ENCODE measurements at places on chromosomes 1 and 21.
A peak's percentile ranks its signal among the peaks of the same experiment; 100 is the strongest.

GRCh38 chr1:55378582-55378981 is 163.4 kb upstream of the USP24 start:
- no peak for DNase-seq

- peak; percentile 46 for DNase-seq
These were observed at the start of gene CAMK2N1 for GRCh38 chr1:20485527-20486456. CAMK2N1 (minus strand) TSS chr1:20486210; CDS start chr1:20485379, 831 bp downstream.

DNA sequence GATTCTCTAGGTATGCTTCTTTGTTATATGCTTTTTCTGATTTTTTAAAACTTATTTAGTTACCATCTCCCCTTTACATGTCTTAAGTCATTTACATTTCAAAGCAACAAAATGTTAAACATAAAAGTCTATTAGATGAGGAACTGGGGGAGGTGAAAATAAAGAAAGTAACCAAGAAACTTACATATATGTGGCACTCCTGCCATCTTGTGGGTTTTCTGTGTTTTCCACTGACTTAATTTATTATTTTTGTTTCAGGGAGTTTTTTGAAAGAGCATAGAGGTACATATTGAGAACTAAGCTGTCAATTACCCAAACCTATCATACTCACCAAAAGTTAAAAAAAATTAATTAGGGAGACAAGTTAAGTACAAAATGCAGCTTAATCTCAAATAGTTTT is 1531.1 kb downstream of the MRPL39 start:
- DNase-seq, result no peak

DNA sequence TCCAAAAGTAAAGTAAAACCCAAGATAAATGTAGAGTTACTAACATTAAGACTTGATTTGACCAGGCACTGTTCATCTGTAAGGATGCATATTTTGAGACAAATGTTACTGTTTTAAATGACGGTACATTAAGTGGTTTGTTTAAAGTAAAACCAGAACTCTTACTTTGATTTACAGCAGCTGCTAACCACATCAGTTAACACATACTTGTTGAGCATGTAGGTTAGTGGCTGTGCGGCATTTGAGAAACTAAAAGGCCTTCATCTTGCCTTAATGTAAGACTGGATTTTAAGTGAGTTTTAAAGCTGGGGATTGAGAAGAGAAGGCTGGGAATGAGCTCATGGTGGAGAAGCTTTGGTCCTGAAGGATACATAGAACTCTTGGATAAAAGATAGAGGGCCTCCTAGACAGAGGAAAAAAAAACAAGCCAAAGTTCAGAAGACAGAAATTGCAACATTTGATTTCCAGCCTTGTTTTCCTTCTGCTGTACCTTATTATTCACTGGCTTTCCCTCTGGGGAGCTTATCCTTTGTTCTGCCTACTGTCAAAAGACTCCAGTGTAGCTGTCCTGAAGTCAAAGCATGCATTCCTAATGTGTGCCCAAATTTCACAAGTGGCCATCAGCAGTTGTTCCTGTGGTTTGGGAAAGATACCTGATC is 66.6 kb downstream of the MTR start:
- DNase-seq, result no peak

- DNase-seq, result no peak
These were observed 7.3 kb upstream of the DEDD start for GRCh38 chr1:161139766-161140165.

- no peak for DNase-seq
These were observed 28.2 kb upstream of the ETS2 start for GRCh38 chr21:38777531-38777930.

DNA sequence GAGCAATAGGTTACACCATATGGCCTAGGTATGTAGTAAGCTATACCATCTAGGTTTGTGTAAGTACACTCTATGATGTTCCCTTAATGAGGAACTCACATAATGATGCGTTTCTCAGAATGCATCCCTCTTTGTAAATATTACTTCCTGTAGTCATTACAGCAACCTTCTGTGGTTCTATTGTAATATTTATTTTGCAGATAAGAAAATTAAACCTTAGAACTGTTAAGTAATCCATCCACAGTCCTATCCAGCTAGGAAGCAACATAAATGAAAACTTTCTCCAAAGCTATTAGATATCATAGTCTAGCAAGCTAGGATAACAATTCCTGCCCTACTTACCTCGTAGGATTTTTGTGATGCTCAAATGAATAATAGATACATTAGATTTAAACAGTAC is 88.7 kb downstream of the WLS start:
- no peak for DNase-seq

DNA sequence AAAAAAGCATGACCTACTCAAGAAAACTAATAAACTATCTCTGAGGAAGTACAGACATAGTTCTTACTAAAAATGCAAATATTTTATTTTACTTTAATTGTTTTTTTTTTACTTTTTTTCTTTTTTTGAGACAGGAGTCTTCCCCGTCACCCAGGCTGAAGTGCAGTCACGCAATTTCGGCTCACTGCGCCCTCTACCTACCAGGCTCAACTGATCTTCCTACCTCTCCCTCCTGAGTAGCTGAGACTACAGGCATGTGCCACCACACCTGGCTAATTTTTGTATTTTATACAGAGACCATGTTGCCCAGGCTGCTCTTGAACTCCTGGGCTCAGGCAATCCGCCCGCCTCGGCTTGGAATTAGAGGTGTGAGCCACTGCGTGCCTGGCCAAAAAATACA is 1263.1 kb downstream of the KCNT2 start:
- no peak for DNase-seq
